ENCODE measurements at places on chromosomes 12 and 14. TPM values are rescaled to one million over a fixed set of nuclear protein-coding genes. Genes with fewer than 3 reads are reported as not detected.

Gene GPATCH2L
- total RNA-seq, result 76.8 TPM

- H3K4me3 ChIP-seq, result no peak overlapping the region
- H3K36me3 ChIP-seq, result no peaks in the 10 kb centered on the region
- no peak for DNase-seq
- H3K27ac ChIP-seq, result no peak overlapping the region
Measured at GRCh38 chr12:25372002-25372401, 121.3 kb upstream of the KRAS start.

Gene GPR137C
- total RNA-seq, result 0.22 TPM

- no peaks in the 10 kb centered on the region for H3K27me3 ChIP-seq
- peak; percentile 40 for DNase-seq
- no peak overlapping the region for H3K27ac ChIP-seq
- no peak overlapping the region for H3K4me3 ChIP-seq
Measured at GRCh38 chr12:10140001-10140400, 10.0 kb upstream of the CLEC7A start.

- H3K4me3 ChIP-seq, result peak overlapping the region; percentile 94
- no peaks in the 10 kb centered on the region for H3K36me3 ChIP-seq
- H3K27me3 ChIP-seq, result no peaks in the 10 kb centered on the region
- no peak overlapping the region for H3K27ac ChIP-seq
Measured at GRCh38 chr12:67651132-67651695, 2.7 kb downstream of the DYRK2 start.

- peak overlapping the region; percentile 92 for H3K27ac ChIP-seq
- H3K36me3 ChIP-seq, result no peaks in the 10 kb centered on the region
- no peaks in the 10 kb centered on the region for H3K27me3 ChIP-seq
- DNase-seq, result no peak
Measured at GRCh38 chr12:111685322-111685810, 390 bp downstream of the BRAP start.

- no peaks in the 10 kb centered on the region for H3K27me3 ChIP-seq
- DNase-seq, result no peak
- H3K4me1 ChIP-seq, result no peaks in the 10 kb centered on the region
Measured at GRCh38 chr12:6125310-6125608, 789 bp upstream of the VWF start.

DNA sequence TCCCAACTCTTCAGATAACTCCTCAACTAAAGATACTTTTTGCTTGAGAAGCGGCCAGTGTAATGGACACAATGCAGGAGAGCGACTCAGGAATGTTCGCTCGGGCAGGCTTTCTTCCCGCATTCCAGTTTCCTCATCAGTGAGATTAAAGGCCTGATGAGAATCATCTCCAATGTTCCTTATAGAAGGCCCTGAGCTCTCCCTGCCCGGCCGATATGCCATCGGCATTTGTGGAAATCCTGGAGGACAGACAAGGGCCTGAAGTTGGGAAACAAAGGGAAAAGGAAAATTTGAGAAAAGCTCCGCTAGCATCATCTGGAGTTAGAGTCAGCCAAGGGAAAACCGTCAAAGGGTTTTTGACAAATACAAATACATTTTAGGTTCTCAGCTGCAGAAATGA, 38.0 kb upstream of the FOXN3 start:
- no peak for DNase-seq
- H3K27me3 ChIP-seq, result no peaks in the 10 kb centered on the region
- H3K4me3 ChIP-seq, result no peak overlapping the region
- H3K27ac ChIP-seq, result no peak overlapping the region
- H3K4me1 ChIP-seq, result no peaks in the 10 kb centered on the region

DNA sequence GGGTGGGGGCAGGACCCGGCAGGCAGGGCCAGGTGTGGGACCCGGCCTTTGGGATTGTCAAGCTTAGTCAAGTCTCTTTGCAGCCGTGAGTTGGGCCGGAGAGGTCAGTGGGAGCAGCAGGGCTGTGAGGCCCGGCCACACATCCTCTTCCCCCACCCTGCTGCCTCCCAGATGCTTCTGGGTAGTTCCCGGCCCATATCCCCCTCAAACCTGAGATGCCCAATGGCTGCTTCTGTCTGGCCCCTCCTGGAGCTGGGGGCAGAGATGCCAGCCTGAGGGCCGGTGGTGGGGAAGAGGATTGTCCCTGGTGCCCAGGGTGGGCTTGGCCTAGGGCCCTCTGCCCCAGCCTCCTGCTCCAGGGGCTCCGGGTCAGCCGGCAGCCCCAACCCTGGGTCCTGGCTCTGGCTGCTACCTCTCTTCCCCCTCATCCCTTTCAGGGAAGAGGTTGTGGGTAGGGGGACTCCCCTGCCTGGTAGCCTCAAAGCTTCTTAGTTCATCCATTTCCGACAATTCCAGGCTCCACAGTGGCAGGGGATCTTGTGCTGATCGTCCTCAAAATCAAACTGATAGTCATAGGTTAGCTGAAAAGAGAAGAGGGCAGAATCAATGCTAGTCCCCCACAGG, 2.8 kb upstream of the PRKAG1 start:
- no peaks in the 10 kb centered on the region for H3K27me3 ChIP-seq
- DNase-seq, result no peak
- peaks cover 29% of the 10 kb centered on the region for H3K4me1 ChIP-seq
- no peak overlapping the region for H3K27ac ChIP-seq

- no peak for DNase-seq
- H3K4me3 ChIP-seq, result no peak overlapping the region
- H3K4me1 ChIP-seq, result peaks cover 3% of the 10 kb centered on the region
- no peaks in the 10 kb centered on the region for H3K36me3 ChIP-seq
- H3K27ac ChIP-seq, result no peak overlapping the region
Measured at GRCh38 chr12:1502379-1502720, 92.0 kb downstream of the FBXL14 start.

DNA sequence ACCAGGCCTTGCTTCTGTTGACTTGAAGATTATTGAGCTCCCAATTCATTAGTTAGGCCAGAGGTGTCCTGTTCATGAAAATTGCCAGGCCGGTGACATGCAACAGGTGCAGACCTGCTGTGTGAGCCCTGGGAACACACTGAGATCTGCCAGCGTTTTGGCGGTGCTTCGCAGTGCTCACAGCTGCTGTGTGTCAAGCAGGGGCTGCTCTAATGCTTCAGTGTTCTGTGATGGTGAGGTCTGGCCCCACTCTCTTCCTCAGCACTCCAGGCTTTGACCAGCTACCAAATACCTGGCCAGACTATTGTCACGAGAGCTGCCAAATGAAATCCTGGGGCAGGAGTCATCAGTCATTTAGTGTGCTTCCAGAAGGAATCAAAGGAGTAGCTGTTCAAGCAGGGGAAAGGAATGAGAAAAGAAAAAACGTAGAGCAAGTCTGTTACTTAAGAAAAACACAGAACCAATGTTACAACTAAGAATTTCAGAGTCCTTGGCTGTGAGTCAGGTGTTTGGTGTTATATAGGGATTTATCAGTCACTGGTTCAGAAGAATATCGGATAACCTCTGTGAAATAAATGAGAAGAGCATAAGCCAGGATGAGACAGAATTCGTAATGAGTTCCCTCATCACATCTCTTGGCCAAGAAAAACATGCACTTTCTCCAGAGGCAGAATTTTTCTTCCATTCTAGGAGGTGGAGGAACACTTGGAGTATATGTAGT, 150.8 kb downstream of the FBXL14 start:
- no peak overlapping the region for H3K27ac ChIP-seq
- peaks cover 29% of the 10 kb centered on the region for H3K36me3 ChIP-seq
- H3K4me3 ChIP-seq, result peak overlapping the region; percentile 34
- no peaks in the 10 kb centered on the region for H3K27me3 ChIP-seq

Gene KCNJ8
- total RNA-seq, result 7.4 TPM

Gene MYF6
- total RNA-seq, result not detected

Gene VRTN
- not detected for total RNA-seq

DNA sequence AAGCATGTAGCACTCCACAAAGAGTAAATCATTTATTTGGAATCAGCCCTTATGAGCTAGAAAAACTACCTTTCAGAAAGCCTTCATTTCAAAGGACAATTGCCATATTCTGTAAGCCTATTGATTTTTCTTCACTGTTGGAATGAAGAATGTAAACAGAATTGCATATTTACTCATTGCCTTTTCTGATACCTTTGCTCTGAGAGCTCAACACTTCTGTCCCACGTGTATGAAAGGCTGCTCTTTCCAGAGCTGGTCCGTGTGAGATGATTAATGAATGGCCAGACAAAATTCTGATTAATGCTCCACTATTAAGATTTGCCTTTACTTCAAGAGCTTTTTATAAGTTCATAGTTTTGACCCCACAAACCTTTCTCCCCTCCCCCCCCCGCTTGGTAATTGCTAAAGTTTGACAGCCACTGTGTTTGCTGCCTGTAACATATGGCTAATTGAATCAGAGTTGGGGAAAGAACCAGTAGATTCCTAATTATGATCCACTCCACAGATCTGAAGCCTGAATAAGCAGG, 63.0 kb upstream of the PLEKHA5 start:
- H3K27ac ChIP-seq, result no peak overlapping the region
- no peak for DNase-seq
- no peaks in the 10 kb centered on the region for H3K4me1 ChIP-seq
- H3K36me3 ChIP-seq, result no peaks in the 10 kb centered on the region
- no peak overlapping the region for H3K4me3 ChIP-seq

- H3K27me3 ChIP-seq, result no peaks in the 10 kb centered on the region
- no peak overlapping the region for H3K27ac ChIP-seq
- peaks cover 21% of the 10 kb centered on the region for H3K4me1 ChIP-seq
- H3K4me3 ChIP-seq, result no peak overlapping the region
- DNase-seq, result peak; percentile 18
- H3K36me3 ChIP-seq, result no peaks in the 10 kb centered on the region
Measured at GRCh38 chr14:72097173-72097783, 165.0 kb downstream of the RGS6 start.

DNA sequence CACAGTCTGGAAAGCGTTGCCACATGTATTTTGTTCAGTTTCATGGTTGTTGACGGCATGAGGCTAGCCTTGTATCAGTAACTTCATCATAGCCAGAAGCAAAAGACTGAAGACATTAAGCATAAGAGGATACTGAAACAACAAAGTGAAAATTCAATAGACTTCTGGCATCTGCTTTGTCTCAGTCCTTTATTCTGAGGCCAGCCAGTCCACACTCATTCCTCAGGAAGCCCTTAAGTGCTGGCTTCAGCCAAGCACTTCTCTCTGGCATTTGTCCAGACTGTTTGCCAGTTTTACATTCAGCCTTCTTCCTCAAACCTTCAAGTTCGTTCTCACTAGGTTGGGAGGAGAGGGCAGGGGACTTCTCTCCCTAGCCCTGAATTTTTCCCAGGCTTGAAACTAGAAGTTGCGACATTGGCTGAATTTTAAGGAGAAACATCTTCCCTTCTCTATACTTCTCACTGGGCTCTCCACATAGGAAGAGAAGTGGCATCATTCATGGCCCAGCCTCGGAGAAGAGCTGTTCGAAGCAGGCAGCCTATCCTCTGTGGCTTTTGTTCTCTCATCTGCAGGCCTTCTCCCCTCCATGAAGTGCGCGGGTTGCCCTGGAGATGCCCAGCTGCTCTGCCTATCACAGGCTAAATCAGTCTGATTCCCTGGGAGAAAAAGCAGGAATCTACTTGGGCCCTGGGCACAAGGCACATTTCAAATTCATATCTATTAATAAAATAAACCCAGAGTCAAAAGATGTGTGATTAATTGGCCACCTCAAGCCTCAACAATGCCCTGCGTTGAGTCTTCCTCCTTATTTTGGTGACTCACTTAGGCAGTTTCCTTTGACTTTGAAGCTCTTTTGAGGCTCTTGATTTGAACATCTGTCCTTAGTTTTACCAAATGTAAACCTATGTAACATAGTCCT, 130.9 kb upstream of the PLEKHA5 start:
- no peak overlapping the region for H3K27ac ChIP-seq
- no peak overlapping the region for H3K4me3 ChIP-seq
- DNase-seq, result no peak
- no peaks in the 10 kb centered on the region for H3K36me3 ChIP-seq
- no peaks in the 10 kb centered on the region for H3K27me3 ChIP-seq
- no peaks in the 10 kb centered on the region for H3K4me1 ChIP-seq

Gene RTL1
- total RNA-seq, result not detected

Gene PSMC1
- 48.9 TPM for total RNA-seq

GRCh38 chr14:80919622-80920021, 21.9 kb downstream of the CEP128 start:
- no peaks in the 10 kb centered on the region for H3K4me1 ChIP-seq
- no peak overlapping the region for H3K27ac ChIP-seq
- H3K4me3 ChIP-seq, result no peak overlapping the region
- DNase-seq, result no peak
- no peaks in the 10 kb centered on the region for H3K36me3 ChIP-seq
- no peaks in the 10 kb centered on the region for H3K27me3 ChIP-seq

GRCh38 chr14:100438678-100439592, 115.8 kb downstream of the SLC25A47 start:
- H3K36me3 ChIP-seq, result no peaks in the 10 kb centered on the region
- DNase-seq, result no peak
- peaks cover 7% of the 10 kb centered on the region for H3K4me1 ChIP-seq
- H3K27me3 ChIP-seq, result no peaks in the 10 kb centered on the region
- H3K27ac ChIP-seq, result no peak overlapping the region
- no peak overlapping the region for H3K4me3 ChIP-seq

Gene CLEC6A
- not detected for total RNA-seq

DNA sequence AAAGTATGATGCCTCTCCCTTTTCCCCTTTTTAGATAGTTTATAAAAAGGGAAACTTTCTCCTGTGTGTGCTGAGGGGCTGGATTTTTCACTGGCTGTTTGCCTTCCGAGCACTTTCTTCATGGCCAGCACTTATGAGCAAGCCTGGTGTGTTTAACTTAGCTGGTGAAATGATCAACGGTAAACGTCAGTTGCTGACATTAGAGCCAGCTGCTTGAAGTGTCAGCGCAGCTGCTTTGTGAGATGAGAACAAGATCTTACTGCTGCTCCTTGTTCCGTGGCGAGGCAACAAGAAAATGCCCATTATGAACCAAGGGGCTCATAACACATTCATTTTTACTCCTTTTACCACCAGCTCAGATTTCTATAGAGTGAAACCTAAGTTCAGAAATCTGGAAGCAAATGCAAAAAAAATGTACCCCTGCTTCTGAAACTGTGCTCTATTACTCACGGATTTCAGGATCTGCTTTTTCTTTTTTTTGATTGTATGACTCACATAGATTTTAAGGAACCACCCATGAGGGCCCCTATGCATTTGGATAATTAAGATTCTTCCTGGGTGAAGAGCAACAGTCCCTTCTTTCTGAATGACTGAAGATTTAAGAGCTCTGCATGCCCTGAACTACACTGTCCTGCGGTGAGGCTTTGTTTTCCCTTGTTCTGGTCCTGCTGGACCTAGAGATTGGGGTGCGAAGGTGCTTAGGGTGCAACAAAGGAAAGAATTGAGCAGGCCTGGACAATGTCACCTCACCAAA, 74.3 kb upstream of the CPM start:
- no peaks in the 10 kb centered on the region for H3K27me3 ChIP-seq
- H3K36me3 ChIP-seq, result no peaks in the 10 kb centered on the region
- no peak overlapping the region for H3K4me3 ChIP-seq
- no peak for DNase-seq
- peak overlapping the region; percentile 50 for H3K27ac ChIP-seq

Gene KRT84
- total RNA-seq, result not detected

DNA sequence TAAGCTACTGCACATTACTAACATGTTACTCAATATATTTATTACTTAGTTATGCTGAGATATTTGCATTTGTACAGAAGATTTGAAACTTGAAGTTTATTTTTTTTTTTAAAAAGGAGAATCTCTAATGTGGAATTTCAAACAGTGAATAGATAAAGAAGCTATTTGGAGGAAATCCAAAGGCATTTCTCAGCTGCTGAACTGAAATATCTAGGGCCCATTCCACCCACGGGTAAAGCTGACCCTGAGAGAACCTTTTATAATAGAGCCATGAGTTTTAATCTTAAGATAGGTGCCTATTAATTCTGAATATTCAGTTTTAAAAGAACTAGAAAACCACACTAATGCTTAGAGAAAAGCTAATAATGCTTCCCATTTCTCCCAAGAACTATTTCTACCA, 225.4 kb upstream of the CAND1 start:
- no peaks in the 10 kb centered on the region for H3K36me3 ChIP-seq
- H3K27ac ChIP-seq, result no peak overlapping the region
- no peak for DNase-seq
- H3K4me3 ChIP-seq, result no peak overlapping the region
